ENCODE measurements at places on chromosomes 12 and 14.

- DNase-seq = no peak
Measured at GRCh38 chr14:74605531-74606223, 6.4 kb downstream of the LTBP2 start.

DNA sequence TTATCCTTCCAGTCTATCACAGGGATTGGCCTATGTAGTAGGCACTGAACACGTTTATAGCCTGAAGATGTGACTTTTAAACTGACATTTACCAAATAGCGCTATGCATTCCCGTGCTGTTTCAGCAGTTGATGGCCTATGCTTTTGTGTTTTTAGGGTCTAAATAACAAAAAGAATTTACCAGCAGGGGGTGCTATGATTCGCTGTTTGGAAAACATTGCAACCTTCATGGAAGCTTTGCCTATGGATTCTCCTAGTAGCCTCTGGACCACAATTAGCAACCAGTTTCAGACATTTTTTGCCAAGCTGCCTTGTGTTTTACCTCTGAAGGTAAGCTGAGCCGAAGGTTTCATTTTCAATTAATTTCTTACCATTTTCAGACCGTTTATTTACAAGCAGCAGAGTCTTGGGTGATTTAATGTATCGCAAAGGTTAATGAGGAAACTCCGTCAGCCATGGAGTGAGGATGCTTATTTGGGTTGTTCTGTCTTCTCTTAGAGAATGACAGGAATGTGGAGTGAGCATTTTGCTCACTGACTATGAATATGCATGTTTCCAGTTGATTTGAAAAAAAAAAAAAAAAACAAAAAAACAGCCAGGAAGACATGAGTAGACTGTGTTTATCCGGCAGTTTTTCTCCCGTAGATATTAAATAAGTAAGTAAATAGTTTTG lies 133.1 kb downstream of the PRIMA1 start:
- no peak for DNase-seq

DNA sequence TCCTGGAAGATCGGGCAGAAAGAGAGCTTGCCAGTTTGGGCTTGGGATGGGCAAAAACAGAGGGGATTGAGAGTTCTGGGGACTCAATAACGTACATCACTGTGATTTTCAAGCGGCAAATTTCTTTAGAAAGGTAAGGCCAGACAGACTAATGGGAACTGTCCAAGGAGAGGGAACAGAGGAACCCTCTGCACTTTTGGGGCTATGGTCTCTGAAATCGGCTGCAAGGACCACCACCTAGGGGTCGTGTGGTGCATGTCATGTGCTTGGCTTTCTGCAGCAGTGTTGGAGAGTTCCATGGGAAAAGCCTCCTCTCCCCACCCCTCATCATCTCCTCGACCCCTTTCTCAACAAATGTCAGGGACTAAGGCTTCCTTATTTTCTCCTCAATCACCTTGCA lies 79.6 kb downstream of the PPM1A start:
- no peak for DNase-seq

- DNase-seq = no peak
Measured at GRCh38 chr12:27177706-27178105, 66.4 kb upstream of the STK38L start.

GRCh38 chr14:77924141-77924948 lies 124.4 kb downstream of the ADCK1 start:
- no peak for DNase-seq

DNA sequence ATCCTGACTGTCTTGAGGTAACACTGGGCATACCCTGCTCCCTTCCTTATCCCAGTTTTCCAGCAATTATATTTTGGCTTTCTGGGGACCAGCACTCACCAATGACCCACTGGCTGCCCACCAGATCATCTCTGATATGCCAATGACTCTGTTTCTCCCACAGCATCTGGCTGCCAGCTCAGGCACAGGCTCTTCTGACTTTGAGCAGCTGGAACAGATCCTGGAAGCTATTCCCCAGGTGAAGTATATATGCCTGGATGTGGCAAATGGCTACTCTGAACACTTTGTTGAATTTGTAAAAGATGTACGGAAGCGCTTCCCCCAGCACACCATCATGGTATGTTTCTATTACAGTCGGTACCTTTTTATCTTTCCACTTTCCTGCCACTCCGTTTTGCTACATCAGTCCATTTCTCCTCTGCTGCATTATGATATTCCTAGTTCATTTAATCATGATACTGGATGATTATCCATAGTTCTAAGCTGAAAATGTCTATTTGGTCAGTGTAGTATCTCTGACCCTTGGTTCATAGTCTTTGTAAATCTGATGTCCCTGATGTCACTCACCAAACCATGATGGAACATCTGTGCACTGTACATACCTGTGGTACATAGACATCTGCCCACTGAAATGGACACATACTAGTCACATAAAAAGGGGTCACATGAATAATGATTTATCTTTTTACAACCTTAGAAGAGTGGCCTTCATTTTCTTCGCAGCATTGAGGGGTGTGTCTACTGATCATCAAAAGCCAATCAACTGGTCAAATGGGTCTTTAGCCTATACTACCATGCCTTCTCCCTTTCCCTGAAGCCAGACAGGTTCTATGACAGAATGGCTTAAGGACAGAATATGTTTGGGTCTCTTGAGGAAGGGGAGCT lies 3.3 kb downstream of the GMPR2 start:
- DNase-seq = no peak

DNA sequence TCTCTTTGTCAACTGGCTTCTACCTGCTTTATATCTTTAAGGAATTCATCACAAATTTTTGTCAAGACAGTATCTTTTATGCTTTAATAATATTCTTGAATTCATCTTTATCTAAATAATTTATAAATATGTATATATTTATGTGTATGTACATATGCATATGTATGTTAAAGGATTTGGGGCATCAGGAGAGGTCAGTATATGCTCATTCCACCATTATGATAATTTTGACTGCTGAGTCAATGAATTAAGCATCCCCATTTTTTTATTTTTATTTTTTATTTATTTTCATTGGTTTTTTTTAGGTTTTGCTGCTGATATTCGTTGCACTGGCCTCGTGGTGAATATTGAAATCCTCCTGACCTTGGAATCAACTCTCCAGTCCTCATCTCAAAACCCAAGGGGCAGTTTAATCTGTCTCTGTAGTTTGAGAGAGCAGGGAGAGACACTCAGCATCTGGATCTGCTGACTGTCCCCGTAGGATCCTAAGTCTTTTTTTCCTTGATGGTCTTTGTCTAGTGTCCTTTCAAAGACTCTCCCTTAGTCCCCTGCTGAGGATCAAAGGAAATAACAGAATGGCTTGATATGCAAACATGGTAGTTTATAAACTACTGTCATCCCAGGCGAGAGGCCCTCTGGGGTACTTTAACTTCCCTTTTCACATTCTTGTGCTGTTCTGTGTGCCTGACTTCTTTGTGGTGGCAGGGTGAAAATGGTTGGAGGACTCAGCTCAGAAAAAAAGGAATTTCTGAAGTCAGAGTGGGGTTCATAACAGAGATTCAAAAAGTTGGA lies 218.7 kb downstream of the DIO2 start:
- no peak for DNase-seq

- no peak for DNase-seq
Measured at GRCh38 chr14:102138961-102139285, 774 bp upstream of the WDR20 start.

- no peak for DNase-seq
Measured at GRCh38 chr12:19648591-19648990, 209.3 kb downstream of the AEBP2 start.

GRCh38 chr14:45060551-45060950 lies 23.4 kb upstream of the PRPF39 start:
- DNase-seq = no peak

- no peak for DNase-seq
Measured at GRCh38 chr14:29089849-29090248, 323.3 kb downstream of the FOXG1 start.

GRCh38 chr14:95345032-95345431 lies 25.3 kb upstream of the CLMN start:
- no peak for DNase-seq

DNA sequence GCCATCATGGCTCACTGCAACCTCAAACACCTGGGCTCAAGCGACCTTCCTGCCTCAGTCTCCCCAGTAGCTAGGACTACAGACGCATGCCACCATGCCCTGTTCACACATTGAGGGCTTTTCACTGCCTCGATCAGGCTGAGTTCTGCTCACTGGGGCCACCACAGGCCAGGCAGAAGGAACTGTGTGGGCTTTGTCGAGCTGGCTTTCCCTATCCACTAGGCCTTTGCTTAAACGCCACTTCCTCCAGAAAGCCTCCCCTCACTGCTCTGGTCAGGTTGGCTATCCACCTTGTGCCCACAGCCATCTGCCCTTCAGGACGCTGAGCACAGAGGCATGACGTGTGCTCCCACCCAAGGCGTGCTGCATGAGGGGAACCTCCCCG lies 45.2 kb downstream of the MLXIP start:
- DNase-seq = peak; percentile 43

DNA sequence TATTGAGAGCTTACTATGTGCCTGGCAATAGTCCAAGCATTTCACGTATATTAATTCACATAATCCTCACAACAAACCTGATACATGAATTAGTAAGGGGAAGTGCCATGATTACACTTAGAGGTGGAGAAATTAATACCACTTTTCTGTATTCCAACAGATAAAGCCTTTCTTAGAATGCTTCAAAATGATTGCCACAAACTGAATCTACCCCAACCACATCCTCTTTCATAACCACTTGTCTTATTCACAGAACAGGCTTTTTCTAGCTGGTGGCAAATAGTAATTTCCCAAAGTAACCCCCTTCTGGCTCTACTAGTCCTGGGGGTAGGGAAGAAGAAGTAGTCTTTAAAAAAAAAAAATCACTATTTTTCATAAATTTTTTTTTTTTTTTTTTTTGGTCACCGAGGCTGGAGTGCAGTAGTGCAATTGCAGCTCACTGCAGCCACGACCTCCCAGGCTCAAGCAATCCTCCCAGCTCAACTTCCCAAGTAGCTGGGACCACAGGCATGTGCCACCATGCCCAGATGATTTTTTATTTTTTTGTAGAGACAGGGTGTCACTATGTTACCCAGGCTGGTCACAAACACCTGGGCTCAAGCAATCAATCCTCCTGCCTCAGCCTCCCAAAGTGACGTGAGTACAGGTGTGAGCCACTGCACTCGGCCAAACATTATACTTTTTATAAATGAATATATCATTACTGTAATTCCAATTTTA lies 59.0 kb upstream of the ARID2 start:
- DNase-seq = no peak

DNA sequence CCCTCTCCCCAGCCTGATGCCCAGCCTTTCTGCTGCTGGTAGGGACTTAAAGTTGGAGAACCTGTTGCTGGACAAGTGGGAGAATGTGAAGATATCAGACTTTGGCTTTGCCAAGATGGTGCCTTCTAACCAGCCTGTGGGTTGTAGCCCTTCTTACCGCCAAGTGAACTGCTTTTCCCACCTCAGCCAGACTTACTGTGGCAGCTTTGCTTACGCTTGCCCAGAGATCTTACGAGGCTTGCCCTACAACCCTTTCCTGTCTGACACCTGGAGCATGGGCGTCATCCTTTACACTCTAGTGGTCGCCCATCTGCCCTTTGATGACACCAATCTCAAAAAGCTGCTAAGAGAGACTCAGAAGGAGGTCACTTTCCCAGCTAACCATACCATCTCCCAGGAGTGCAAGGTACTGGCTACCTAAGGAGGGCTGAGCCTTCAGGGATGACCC lies 1.6 kb downstream of the TSSK4 start:
- no peak for DNase-seq

DNA sequence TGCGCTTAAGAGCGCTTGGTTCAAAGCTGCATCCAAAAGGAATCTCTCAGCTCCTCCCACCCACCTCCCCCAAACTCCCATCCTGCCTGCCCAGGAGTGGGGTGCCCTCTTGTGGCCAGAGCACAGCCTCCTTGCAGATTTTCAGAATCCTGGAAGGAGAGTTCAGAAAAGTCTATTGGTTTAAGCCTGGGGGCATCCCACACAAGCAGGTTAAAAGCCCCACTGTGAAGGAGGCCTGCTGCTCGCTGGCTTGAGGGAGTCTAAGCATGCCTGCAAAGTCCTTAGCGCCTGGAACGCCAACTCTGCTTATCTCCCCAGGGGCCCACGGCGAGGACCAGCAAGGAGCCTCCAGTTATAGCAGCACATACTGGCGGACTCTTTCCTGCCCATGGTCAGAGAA lies 297.1 kb downstream of the KSR2 start:
- no peak for DNase-seq

DNA sequence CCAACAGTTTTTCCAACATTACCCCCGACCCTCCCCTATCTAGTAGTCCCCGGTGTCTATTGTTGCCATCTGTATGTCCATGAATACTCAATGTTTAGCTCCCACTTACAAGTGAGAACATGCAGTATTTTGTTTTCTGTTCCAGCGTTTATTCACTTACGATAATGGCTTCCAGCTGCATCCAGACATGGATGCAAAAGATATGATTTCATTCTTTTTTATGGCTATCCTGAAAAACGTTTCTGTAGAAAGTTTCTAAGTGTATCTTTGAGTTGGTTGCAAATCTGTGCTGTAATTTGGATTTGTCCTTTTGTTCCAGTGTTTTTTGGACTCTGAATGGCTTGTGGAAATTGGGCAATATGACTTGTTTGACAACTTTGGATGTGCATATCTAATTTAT lies 11.7 kb downstream of the SP1 start:
- DNase-seq = no peak

GRCh38 chr14:102203382-102203781 lies 63.7 kb downstream of the WDR20 start:
- DNase-seq = no peak

GRCh38 chr12:130700492-130701401 lies 15.4 kb downstream of the RIMBP2 start:
- DNase-seq = no peak

DNA sequence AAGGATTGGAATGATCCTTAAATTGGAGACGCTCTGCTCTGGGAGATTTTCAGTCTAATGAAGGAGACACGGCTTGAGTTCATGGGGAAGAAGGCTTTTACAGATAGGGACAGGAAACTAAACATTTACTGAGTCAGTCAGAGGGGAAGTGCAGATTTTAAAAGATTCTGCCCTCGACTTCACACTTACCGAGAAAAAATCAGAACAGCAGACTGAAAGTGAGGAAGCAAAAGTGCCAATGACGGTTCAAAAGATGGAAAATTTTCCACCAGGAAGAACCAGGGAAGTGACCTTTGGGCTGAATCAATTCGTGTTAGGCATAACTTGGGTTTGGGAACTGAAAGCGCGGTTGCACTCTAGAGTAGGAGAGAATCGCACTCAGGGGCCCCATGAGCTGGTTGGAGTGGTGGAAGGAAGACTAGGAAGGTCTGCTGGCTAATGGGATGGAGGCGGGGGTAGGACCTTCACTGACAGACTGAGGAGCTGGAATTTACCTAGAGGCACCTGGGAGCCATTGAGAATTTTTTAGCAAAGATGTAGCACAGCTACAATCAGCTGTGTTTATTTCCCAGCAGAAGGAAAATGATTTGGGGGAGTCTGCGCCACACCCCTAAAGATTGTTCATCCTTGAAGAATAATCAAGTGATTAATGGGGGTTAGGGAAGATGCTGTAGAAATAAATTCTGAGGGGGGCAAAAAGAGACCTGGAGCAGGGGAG lies 1.2 kb downstream of the KCNK13 start:
- DNase-seq = no peak

- DNase-seq = no peak
Measured at GRCh38 chr12:6834254-6834653, 6.0 kb downstream of the P3H3 start.

- DNase-seq = no peak
Measured at GRCh38 chr12:89475203-89475990, 49.2 kb downstream of the GALNT4 start.

GRCh38 chr12:3045494-3045893 lies 31.7 kb upstream of the TSPAN9 start:
- no peak for DNase-seq

Data from mucosa of descending colon (tissue), 3 donors.